Keratinocyte (primary cell): ENCODE measurements at places on chromosomes 13 and 19. TPM values are rescaled to one million over a fixed set of nuclear protein-coding genes. Genes with fewer than 3 reads are reported as not detected.
A peak's percentile ranks its signal among the peaks of the same experiment; 100 is the strongest.

Gene FFAR1
- not detected in 3 replicates for polyA plus RNA-seq

Gene CYP4F3
- polyA plus RNA-seq: 0.32 to 1.1 TPM (median 0.76 TPM) in 3 replicates

Gene ARL11
- polyA plus RNA-seq: 0.49 to 0.58 TPM (median 0.55 TPM) in 3 replicates

Gene OLFM4
- polyA plus RNA-seq: not detected in 3 replicates

Gene PSG2
- polyA plus RNA-seq: 0.09 to 0.17 TPM (median 0.14 TPM) in 3 replicates

Gene DCUN1D2
- 6.5 to 9.1 TPM (median 7.8 TPM) in 3 replicates for polyA plus RNA-seq

Gene CYP2A6
- polyA plus RNA-seq: not detected in 3 replicates

Gene CLC
- polyA plus RNA-seq: not detected in 3 replicates

Gene LIM2
- polyA plus RNA-seq: not detected in 3 replicates

Gene CYP4F22
- polyA plus RNA-seq: 0.43 to 0.62 TPM (median 0.59 TPM) in 3 replicates

- DNase-seq: no peak
These were observed 238.2 kb upstream of the IRS2 start for GRCh38 chr13:110024645-110024980.

DNA sequence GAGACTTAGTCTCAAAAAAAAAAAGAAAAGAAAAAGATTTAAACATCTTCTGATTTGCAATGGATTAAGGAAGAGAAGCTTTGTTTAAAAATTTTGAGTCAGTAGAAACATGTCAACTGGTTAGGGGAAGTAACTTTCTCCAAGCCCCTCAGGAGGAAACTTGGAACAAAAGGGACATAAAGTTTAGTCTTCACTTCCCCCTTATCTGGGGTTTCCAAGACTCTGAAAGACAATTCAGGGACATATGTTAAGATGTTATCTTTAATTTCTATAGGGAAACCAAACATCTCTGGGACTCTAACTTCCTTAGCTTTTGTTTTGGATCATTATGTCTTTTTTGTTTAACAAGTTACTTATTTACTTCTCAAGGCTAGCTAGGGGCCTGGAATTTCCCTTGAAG, 20.1 kb upstream of the MRI1 start:
- DNase-seq: no peak

GRCh38 chr19:55028757-55029156, 9.3 kb downstream of the GP6 start:
- no peak for DNase-seq

- peak; percentile 81 for DNase-seq
These were observed 21.9 kb downstream of the ATP11A start for GRCh38 chr13:112711528-112712265.

GRCh38 chr13:97883396-97883795, 70.1 kb upstream of the IPO5 start:
- no peak for DNase-seq

GRCh38 chr13:110978390-110978789, 63.5 kb upstream of the ANKRD10 start:
- DNase-seq: no peak

DNA sequence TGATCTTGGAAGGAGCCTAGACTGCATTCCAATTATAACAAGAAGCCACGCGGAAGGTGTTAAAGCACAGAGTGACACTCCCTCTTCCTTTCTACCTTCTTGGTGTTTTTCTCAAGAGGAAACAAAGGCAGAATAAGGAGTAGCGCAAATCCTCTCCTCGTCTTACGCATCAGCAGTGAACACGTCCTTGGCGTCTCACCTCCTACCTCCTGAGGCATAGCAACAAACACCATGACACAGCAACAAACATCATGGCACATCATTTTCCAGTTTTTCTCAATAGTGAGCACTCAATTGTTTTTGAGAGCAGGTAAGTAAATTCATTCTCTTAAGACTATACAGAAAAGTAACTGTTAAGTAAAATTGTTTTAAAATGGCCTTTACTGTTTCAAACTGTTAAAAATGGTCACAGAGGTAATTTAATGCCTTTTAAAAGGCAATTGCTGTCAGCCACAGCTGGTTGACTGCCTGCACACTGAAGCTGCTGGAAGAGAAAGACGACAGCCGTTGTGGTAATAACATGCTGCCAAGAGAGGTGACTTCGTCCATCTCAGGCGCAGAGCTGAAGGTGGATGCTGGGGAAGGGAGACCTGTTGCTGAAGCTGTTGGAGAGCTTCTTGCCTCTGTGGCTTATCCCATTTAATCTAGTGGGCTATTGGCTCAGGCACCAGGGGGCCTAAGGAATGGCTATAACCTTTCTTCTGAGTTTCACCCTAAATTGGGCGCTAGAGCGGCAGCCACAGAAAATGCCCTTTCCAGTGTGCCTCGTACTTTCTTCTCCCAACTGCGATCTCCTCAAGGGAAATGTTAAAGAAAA, 703.7 kb downstream of the UQCRFS1 start:
- no peak for DNase-seq

- no peak for DNase-seq
These were observed 33.8 kb downstream of the ZFR2 start for GRCh38 chr19:3835055-3835435.

GRCh38 chr13:44307844-44308243, 65.8 kb upstream of the SERP2 start:
- DNase-seq: no peak

DNA sequence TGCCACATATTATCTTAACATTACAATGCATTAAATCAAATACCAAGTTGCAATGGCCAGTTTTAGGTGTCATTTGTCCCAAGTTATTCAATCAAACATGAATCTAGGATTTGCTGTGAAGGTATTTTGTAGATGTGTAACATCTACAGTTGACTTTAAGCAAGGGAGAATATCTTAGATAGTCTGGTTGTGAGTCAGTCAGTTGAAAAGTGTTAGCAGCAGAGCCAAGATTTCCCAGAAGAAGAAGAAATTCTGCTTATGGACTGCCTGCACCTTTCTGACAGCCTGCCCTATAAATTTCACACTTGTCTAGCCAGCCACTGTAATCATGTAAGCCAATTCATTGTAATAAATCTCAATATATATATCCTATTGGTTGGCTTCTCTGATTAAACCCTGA, 41.3 kb upstream of the INTS6 start:
- no peak for DNase-seq

DNA sequence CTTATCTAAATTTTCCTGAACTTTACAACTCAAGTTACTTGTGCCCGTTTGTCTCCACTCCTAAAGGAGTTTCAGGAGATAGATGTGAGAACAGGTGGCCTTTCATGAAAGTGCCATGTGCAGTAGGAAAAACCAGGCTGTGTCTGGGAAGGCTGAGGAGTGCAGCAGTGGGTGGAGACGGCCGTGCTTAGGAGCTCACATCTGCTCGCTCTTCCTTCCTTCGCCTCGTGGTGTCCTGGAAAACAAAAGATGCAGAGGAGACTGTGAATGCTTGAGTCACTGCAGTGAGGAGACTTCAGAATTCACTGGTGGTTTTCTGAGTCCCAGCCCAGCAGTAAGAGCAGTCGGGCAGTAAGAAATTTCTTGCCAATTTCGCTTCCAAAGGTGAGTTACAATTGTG, 138.4 kb upstream of the RNF113B start:
- DNase-seq: no peak

DNA sequence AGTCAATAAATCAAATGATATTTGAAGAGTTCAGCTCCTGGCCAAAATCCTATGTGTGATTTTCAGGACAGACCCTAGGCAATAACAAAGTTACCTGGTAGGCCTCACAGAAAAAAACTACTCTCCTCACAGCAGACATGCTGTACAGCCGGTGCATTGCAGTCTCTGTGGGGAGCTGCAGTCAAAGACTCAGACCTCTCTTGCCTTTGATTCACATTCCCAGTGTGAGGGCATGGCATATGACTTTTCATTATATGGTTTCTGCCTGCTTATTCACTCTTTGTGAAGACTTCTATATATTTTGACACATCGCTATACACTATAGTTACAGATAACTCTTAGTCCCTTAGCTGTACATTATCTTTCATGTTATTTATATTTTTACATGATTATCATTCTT, 2684.3 kb upstream of the PCDH20 start:
- DNase-seq: no peak

DNA sequence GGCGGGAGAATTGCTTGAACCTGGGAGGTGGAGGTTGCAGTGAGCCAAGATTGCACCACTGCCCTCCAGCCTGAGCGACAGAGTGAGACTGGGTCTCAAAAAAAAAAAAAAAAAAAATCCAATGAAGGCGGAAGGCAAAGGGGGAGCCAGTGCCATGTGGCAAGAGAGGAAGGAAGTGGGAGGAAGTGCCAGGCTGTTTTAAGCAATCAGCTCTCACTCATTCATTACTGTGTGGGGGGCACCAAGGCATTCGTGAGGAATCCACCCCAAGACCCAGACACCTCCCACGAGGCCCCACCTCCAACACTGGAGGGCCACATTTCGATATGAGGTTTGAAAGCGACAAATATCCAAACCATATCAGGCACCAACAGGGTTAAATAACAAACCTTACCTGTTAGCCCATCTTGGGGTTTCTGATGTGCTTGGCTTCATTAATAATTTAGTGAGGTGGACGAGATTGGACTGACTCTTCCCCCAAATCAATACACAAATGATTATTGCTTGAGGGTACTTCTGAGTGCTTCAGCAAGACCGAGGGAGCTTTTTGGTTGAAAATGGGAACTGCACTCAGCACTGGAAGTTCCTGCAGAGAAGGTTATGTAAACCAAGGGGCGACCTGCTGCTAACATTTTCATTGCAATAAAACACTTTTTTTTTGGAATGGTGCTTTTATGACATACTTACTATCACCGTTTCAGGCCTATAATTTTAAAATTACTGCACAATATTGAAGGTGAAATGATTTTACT, 7.5 kb upstream of the LRP3 start:
- DNase-seq: no peak

GRCh38 chr13:46908501-46908900, 11.6 kb upstream of the HTR2A start:
- no peak for DNase-seq

DNA sequence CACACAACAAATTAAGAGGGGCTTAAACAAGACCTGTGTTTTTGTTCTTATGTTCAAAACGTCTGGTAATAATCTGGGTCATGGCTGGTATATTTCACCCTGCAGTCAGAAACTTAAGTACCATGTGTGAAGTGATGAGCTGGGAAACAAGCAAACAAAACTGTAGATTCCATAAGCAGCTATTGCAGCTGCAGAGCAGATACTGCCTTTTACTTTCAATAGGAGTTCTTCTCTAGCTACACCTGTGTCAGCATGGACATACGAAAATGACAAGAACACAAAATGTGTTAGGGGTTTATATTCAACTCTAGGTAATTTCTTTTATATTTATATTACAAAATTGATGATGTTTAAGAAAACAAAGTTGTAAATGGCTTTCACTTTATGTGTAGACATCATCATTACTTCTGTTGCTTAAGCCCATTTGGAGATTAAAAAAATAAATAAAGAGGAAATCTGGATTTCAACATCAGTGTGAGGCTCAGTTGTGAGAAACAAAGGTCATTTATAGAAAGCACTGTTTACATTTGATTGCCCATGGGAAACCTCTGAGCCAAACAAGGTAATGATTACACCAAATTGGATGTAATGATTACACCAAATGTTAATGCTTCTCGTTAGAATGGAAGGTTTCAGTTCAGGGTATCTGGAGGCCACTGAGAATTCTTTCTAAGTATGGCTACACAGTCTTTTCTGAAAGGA, 451.0 kb upstream of the SLC10A2 start:
- no peak for DNase-seq

DNA sequence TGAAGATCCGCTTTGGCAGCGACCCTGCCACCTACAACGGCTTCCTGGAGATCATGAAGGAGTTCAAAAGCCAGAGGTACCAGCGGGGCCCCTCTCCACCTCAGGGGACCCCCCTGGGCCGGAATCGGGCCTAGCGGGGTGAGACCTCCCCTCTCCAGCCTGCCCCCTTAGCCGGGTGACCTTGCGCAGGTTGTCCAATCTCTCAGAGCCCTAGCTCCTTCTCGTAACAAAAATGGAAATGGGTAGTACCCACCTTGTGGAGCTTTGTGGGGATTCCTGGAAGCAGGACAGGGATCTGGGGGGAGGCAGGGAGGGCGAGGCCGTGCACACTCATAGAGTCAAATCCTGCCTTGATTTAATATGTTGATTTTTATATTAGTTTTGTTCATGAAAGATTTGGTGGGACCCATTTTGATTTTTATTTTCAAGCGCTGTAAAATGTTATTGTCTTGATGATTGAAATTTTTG, 658 bp downstream of the SIN3B start:
- DNase-seq: no peak

DNA sequence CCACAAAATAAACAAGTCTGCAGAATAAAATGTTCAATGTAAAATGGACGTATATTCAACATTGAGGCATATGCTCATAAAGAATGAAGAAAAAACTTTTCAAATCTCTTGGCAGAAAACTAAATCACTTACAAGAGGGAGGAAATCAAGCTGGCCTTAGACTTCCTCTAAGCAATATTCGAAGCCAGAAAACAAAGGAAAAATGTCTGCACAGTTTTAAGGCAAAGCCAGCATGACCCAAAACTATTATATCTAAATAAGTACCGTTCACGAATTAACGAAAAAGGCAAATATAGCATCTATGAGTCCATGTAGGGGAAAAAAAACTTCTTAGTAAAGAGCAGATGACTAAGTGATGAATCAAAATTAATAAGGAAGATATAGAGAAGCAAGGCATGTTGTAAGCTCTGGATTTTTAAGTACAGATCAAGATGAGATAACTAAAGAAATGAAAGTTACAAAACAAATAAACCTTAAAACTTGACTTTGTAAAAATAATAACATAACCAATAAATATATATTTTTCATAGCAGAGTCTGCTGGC, 101.3 kb downstream of the KCNRG start:
- DNase-seq: no peak

DNA sequence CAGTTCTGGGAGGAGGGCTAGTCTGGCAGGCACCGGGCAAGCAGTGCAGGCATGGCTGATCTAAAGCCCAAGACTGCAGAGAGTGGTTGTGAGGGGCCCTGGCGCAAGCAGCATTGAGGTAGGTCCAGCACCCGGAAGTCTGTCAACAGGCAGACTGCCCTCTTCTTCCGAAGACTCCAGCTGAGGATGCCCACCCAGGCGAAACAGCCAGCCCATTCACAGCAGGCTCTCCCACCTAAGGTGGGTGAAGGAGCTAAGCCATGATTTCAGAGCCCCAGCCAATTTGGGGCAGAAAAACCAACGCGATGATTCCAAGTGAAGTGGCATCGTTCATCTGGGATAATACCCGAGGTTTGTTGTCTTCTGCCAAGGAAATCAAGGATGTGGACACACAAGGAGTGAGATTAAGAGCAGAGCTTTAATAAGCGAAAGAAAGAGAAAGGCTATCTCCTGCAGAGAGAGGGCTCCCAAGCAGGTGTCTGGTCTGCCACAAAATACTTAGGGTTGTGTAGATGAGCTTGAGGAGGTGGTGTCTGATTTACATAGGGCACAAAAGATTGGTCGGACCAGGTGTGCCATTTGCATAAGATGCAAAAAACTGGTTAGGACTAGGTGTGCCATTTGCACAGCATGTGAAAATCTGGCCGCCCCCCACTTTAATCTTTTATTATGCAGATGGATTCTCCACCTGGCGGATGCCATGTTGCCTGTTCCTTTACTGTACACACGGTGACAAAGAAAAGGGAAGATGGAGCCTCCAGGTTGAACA, 22.6 kb downstream of the FAM124A start:
- no peak for DNase-seq

DNA sequence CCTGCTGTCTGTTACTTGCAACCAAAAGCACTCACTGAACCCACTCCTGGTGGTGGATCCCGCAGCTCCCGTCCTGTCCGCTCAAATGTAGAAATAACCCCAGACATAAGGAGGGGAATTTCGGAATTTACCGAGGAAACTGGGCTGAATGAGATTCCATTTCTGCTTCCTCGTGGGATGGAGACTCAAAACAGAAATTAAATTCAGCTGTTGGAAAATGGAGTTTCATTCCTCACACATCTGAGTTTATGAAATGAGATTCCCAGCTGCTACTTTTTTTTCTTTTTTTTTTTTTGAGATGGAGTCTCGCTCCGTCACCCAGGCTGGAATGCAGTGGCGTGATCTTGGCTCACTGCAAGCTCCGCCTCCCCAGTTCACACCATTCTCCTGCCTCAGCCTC, 44.3 kb downstream of the COLGALT1 start:
- DNase-seq: no peak

- no peak for DNase-seq
These were observed 33.6 kb downstream of the CEBPG start for GRCh38 chr19:33407140-33407551.
